Renal pelvis (tissue), 12 donors: ENCODE measurements at places on chromosomes 16 and 17. TPM values are rescaled to one million over a fixed set of nuclear protein-coding genes. Genes with fewer than 3 reads are reported as not detected.

The KRT23 gene
- 1.00 TPM for polyA plus RNA-seq

The ICAM2 gene
- polyA plus RNA-seq = 33.1 TPM

The KPNB1 gene
- polyA plus RNA-seq = 259 TPM

The NPIPB13 gene
- polyA plus RNA-seq = 3.4 TPM

The LRRC59 gene
- 56.7 TPM for polyA plus RNA-seq

The SOST gene
- polyA plus RNA-seq = 59.3 TPM

The PRCD gene
- 2.7 TPM for polyA plus RNA-seq

The ALDH3A1 gene
- polyA plus RNA-seq = 1.5 TPM

The PLXDC1 gene
- 7.4 TPM for polyA plus RNA-seq

The MLKL gene
- polyA plus RNA-seq = 4.5 TPM

The GRB7 gene
- polyA plus RNA-seq = 38.0 TPM

The TVP23A gene
- polyA plus RNA-seq = 5.1 TPM

The SCGB1C2 gene
- not detected for polyA plus RNA-seq

The PSMD7 gene
- 102 TPM for polyA plus RNA-seq

The CLEC3A gene
- 0.56 TPM for polyA plus RNA-seq

The USP43 gene
- polyA plus RNA-seq = 6.7 TPM

The TMIGD1 gene
- polyA plus RNA-seq = 0.81 TPM

The TAT gene
- 0.16 TPM for polyA plus RNA-seq

The G6PC1 gene
- 8.6 TPM for polyA plus RNA-seq

The ADGRG3 gene
- polyA plus RNA-seq = not detected

The C17orf78 gene
- polyA plus RNA-seq = 0.17 TPM

The CCDC78 gene
- 4.8 TPM for polyA plus RNA-seq

The KLHL10 gene
- 0.24 TPM for polyA plus RNA-seq

The PPP1R27 gene
- polyA plus RNA-seq = 0.44 TPM

The MSLN gene
- 17.4 TPM for polyA plus RNA-seq

The WNK4 gene
- 9.3 TPM for polyA plus RNA-seq

The RPH3AL gene
- 29.5 TPM for polyA plus RNA-seq

The SLC47A1 gene
- 28.0 TPM for polyA plus RNA-seq
